ENCODE measurements at places on chromosomes 12 and 14.

DNA sequence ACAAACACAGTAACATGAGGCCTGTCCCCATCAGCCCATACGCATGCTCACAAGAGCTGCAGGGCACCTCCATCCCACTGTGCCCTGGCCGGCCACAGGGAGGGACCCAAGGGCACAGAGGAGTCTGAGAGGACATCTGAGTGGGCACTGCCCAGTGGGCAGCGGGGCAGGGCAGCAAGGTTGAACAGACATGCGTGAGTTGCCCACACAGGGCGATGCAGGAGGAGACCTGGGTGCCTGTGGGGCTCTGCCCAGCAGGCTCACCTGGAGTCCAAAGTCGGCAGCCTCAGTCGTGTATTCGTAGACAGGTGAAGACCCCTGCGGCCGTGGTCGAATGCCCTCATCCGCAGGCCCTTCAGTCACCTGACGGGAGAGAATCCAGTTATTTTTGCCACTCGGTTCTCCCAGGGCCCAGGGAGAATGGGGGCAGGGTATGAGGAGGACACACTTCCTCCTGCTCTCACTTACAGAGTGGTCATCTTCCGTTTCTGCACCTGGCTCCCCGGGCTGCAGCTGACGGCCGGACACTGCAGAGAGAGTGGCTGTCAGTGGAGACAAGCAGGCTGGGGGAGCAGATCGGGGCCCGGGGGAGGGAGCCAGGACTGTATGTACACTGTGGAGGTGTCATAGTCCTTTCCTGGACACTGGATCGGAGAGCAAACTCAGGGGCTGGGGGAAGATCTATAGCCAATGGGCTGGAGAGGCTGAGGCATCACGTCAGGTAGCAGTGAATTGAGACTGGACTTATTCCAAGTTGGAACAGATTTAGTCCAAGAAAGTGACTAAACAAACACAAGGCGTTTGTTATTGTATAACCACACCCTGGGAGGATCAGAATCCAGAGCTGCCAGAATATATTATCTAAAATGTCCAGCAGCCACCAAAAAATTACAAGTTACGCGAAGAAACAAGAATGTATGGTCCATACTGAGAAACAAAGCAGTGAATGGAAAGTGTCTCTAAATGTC is 20.7 kb downstream of the AHNAK2 start:
- no peak for DNase-seq

DNA sequence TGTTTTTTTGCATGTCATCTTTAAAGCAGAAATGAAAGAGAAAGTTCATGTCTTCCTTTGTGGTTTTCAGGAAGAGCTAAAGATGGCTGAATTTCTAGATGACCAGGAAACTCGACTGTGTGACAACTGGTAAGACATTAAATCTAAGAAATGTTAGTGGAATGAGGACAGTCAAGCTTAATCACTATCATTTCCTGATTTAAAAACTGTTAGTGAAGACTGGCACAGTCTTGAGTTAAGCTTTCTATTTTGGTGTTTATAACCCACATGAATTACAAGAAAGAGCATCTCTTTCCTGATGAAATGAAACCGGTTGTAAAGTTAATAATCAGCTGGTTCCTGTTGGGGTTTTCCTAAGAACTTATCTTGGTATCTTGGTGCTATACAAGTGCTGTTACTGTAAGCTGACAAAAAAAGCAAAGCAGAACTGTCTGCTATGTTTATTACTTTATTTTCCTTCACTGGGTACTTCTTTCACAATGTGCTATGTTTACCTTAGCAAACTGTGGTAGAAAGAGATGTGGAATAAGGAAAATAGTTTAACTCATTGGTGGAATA is 5.2 kb downstream of the TRAFD1 start:
- DNase-seq = no peak

- no peak for DNase-seq
Measured at GRCh38 chr14:81348061-81348460, 52.1 kb downstream of the STON2 start.

GRCh38 chr12:128474916-128475315 is 207.9 kb downstream of the TMEM132C start:
- no peak for DNase-seq

DNA sequence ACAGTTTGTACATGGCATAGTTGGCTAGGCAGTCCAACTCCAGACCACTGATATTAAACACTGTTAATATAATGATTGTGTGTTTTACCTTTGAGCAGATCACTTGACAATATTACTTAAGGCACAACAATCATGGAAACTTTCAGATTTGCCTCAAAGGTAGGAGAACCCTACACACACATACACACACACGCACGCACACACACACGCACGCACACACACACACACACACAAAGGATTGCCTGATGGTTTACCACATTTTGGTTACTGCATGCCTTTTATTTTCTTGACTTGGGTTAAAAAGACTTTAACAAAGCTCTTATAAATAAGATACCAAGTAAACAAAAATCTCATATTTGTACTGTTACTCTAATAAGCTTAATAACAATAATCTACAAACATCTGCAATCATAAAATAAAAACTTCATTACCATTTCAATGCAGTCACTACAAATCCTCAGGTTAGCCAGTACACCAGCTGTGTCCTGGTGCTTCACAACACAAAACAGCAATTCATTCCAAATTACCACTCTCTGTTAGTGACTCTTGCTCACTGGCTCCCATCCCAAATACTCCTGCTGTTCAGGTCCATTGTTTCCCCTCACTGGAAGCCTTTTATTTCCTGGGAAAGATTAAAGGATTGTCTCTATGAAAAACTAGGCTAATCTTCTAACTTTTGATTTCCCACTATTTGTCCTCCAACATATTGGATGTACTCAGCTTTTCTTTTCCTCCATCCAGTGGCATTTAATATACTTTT is 175.2 kb upstream of the ATP2B1 start:
- DNase-seq = no peak

- no peak for DNase-seq
Measured at GRCh38 chr14:32941668-32942065, 3.0 kb downstream of the NPAS3 start.

- DNase-seq = no peak
Measured at GRCh38 chr14:54194501-54194900, 202.3 kb upstream of the CDKN3 start.

- DNase-seq = no peak
Measured at GRCh38 chr12:56222531-56222895, 791 bp upstream of the RNF41 start.

GRCh38 chr12:104480826-104481440 is 24.2 kb downstream of the CHST11 start:
- DNase-seq = no peak

DNA sequence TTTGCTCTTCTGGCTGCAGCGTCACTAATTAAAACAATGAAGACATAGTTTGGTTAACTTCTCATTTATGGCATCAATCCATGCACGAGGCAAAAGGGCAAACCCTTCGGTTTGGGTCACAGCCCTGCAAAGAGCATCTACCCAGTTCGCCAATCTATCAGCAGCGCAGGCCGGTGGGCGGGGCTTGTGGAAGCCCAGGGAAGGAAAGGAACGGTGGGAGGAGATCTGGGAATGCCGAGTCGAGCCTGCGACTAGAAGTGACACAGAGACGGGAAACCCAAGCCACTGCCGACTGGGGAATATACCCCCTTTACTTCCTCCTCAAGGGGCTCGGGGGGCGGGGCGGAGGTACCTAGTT is 466 bp downstream of the KICS2 start:
- DNase-seq = peak; percentile 87

GRCh38 chr12:79400481-79400880 is 290.3 kb downstream of the PAWR start:
- DNase-seq = no peak

GRCh38 chr14:101110729-101111619 is 207.5 kb upstream of the RTL1 start:
- DNase-seq = no peak

DNA sequence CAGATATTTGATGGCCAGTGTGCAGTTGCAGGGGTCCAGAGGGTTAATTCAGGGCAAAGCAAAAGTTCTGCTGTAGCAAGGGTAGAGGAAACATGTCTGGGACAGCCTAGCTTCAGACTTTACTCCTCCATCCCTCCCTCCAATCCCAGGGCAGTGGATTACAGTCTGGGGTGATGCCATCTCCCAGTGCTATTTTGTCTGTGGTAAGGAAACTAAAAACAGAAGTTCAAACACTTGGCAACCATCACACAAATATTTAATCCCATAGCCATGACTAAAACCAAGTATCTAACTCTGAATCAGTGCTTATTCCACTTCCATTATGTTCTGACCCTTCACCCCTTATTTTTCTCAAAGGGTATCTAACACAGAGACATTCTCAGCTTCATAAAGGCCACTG is 61.8 kb downstream of the PIK3C2G start:
- DNase-seq = no peak

DNA sequence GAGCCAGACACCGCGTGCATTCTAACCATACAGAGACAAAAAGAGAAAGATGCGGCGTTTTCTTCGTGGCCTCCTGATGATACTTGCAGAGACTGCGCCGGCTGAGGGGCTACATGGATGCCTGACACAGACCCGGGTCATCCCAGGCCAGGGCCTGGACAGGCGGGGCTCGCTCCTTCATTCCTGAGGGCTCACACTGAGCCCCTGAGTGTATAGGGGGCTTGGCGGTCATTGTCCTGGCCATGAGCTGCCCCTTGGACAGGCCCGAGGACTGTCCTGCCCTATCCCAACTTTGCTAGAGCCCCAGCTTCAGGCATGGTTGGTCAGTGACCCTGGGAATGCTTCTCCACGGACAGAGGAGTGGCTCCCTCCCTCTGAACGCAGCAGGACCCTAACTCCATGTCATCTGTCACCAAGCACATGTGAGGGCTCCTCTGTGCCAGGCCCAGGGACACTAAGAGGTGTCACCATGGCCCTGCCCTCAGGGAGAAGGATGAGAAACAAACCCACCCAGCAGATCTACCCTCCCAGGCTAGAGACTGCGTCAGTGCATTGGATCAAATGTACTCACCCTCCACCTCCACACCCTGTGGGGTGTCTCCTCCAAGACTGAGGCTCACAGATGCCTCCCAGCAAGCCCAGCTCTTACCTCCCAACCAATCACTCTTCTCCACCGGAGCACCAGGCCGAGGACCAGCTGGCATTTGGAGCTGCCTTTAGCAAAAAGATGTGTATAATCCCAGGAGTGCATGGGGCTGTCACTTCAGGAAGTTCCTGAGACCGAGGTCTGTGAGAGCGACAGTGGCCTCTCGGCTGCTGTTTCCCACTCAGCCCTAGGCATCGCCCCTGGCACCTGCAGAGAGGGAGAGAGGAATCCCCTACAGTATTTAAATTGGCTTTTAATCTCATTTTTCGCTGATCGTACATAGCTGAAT is 102.7 kb downstream of the DICER1 start:
- no peak for DNase-seq

GRCh38 chr12:3527181-3527580 is 36.2 kb downstream of the PRMT8 start:
- DNase-seq = no peak

DNA sequence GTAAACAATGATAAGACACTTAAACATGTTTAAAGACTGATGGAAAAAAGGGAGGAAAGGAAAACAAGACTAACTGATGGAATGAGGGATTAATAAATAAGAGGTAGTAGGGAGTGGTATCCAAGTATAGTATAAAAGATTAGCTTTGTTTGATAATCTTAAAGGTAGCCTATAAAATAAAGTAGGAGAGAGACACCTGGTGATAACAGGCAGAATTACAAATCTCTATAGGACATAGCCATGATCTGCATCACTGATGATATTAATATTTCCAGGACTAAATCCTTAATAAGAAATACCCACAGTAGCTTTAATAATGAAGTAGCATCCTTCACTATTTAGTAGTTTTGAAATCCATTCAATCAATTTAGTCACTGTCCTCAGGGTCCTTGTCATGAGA is 30.4 kb downstream of the DLGAP5 start:
- DNase-seq = no peak

DNA sequence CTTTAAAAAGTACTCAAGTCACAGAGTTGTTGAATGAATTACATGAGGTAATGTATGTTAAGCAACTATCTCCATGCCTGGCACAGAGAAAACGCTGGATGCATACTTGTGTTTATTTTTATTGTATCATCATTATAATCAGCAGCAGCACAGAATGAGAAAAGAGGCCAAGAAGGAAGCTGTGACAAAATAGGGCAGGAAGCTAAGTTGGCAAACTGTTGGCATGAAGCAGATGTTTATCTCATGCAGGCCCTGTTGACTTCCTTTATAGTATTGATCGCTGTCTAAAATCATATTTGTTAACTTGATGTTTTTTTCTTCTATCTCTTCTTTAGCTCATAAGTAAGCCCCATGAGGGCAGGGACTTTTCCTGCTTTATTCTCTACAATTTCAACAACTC is 466.6 kb downstream of the TRHDE start:
- no peak for DNase-seq

DNA sequence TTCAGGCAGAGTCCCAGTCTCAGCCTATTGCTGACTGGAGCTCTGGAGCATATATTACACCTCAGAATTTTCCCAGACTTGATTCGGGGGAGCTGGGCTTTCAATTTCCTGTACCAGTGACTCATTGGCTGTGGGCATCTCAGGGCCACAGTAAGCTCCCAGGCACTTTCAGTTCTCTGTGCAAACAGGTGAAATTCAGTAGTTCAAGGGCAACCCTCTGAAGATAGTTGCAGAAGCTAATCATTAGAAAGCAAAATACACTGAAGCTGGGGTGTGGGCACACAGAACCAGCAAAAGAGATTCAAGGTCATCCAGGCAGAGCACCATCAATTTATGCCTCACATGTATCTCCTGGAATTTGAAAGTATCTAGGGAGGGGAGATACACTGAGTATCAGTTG is 8.1 kb upstream of the NIN start:
- DNase-seq = no peak

GRCh38 chr12:79020106-79020505 is 155.5 kb downstream of the SYT1 start:
- DNase-seq = no peak

- DNase-seq = no peak
Measured at GRCh38 chr12:123034022-123034541, 53.6 kb downstream of the ARL6IP4 start.

- no peak for DNase-seq
Measured at GRCh38 chr14:30330445-30330844, 228.5 kb upstream of the G2E3 start.

- no peak for DNase-seq
Measured at GRCh38 chr12:48442179-48442847, 30.0 kb upstream of the ANP32D start.

- no peak for DNase-seq
Measured at GRCh38 chr14:90809530-90810312, 6.5 kb downstream of the TTC7B start.

DNA sequence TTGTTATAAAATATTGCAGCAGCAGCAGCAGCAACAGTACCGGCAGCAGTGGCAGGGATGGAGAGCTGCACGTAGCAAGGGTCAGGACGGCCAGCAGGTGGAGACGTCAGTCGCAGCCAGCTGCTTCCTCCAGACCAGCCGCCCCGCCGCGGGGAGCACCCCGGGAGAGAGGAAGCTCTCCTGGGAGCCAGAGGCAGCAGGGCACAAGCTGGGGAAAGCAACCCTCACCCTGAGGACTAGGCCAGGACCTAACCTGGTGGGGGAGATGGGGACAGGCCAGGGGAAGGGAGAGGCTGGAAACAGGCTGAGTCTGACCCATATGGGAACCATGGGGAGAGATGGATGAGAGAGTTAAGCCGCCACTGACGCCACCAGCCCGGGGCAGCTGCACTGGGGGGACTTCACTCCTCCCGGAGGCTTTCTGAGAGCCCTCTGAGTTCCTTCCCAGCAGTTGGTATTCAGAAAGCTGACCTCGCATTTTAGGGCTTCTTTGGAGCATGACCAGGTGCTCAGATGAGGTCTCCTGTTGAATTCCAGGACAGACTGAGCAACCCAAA is 56.3 kb downstream of the SPTB start:
- peak; percentile 75 for DNase-seq

All from endothelial cell (in vitro differentiated cells).